Urothelium cell line (cell line): ENCODE measurements at places on chromosomes 7 and 10.

- no peak for DNase-seq
Observed at GRCh38 chr7:25014756-25015155, 34.8 kb upstream of the OSBPL3 start.

GRCh38 chr7:12229046-12229445 lies 18.0 kb downstream of the TMEM106B start:
- DNase-seq, result no peak

DNA sequence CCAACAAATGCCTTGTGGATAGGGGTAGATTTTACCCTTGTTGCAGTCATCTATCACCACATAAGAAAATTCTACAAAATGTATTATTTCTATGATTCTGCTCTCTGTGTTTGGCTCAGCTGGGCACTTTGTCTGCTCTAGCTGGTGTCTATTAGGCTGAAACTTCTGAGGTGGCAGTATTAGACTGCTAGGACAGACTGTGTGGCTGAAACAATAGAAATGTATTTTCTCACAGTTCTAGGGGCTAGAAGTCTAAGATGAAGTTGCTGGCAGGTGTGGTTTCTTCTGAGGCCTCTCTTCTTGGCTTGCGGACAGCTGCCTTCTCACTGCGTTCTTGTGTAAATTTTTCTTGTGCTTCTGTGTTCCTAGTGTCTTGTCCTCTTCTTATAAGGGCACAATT lies 1139.6 kb upstream of the LRRTM3 start:
- no peak for DNase-seq

- DNase-seq, result no peak
Observed at GRCh38 chr10:125783957-125784356, 8.3 kb upstream of the MMP21 start.

- no peak for DNase-seq
Observed at GRCh38 chr7:68904630-68905029, 693.6 kb upstream of the AUTS2 start.

DNA sequence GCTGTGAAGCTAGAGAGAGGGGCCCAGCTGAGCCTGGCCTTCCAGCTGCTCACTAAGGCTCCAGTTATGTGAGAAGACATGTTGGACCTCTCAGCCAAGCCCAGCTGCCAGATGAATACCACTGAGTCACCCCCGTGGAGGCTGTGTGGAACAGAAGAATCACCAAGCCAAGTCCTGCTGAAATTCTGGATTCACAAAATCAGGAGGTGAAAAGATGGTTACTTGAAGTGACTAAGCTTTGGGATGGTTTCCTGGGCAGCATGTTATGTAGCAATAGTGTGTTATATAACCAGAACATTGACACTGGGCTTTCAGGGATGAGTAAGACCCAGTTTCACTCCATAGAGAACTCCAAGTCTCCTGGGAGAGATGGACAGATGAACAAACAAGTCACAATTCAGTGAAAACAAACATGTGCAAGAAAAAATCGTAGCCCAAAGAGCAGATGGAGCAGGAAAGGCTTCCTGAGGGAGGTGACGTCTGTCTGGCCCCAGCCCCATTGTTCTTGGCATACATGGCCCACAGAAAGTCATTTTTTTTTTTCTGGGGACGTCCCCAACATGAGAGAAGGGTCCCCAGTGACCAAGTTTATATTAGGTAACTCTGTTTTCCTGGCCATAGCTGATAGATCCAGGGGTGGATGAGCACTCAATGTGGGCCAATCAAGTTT lies 64.1 kb upstream of the PDZD8 start:
- no peak for DNase-seq

GRCh38 chr10:115831016-115831415 lies 442.0 kb downstream of the GFRA1 start:
- no peak for DNase-seq

DNA sequence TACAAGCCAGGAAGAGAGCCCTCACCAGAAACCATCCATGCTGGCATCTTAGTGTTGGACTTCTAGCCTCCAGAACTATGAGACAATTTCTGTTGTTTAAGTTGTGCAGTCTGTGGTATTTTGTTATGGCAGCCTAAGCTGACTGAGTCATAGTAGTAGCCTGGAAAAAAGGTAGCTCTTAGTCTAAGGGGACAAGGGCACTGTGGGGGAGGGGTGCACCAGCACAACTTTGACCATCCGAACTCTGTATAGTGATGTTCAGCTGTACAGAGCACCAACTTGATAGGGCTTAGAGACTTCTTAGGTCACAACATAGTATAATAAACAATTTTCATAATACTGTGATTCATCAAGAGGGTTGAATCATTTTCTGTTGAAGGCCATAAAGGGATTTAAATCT lies 14.3 kb downstream of the EIF4EBP2 start:
- DNase-seq, result no peak

- no peak for DNase-seq
Observed at GRCh38 chr7:118758582-118758981, 534.1 kb downstream of the ANKRD7 start.
